Neural crest cell (in vitro differentiated cells): ENCODE measurements at places on chromosomes 1 and 21. TPM values are rescaled to one million over a fixed set of nuclear protein-coding genes. Genes with fewer than 3 reads are reported as not detected.
A peak's percentile ranks its signal among the peaks of the same experiment; 100 is the strongest.

The GBP6 gene
- total RNA-seq = not detected in 2 replicates

The PIK3C2B gene
- 70.5 and 71.7 TPM in 2 replicates for total RNA-seq

The AVPR1B gene
- total RNA-seq = not detected in 2 replicates

DNA sequence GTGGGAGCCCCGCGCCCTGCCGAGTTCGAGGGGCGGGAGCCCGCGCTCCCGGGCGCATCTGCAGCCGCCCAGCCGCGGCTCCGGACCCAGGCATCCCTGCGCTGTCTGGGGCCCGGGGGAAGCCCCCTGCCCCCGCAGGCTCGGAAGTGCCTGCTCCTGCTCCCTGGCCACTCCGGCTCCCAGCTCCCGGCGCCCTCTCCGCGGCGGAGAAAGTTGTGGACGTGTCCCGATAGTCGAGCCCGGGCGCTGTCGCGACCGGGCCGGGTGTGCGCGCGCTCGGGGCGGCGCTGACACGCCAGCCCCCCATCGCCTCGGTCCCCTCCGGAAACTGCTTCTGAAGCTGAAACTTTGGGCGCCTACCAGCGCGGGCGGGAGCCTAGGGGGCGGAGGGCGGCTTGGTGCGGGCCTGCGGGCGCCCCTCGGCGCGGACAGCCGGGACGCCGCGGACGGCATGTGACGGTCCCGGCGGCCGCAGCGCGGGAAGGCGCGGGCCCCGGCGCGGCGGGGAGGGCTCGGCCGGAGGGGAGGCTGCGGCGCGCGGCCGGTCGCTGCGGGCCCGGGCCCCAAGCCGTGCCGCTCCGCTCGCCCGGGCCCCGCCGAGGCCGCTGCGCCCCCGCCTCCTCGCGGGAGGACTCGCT, 515 bp downstream of the MAN1C1 start:
- H3K27me3 ChIP-seq = peaks cover 26% of the 10 kb centered on the region
- no peak for DNase-seq
- H3K4me3 ChIP-seq = no peak overlapping the region
- no peak overlapping the region for H3K27ac ChIP-seq
- H3K36me3 ChIP-seq = no peaks in the 10 kb centered on the region
- H3K4me1 ChIP-seq = peaks cover 37% of the 10 kb centered on the region

DNA sequence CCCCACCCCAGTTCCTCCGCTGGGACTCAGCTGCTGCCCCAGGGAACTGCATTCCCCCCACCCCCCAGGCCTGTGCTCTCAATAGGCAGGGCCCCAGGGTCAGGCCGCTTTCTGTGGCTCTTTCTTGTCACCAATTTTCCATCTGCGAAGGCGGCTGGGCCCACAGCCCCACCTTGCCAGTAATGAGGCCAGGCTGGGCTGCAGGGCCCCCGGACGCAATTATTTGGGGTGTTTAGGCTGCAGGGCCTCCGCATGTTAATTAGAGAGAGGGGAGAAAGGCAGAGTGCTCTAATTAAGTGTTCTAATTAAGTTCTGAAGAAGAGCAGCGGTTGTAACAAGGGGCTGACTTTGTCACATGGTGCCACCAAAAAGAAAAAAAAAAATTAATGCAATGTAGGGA, 71.8 kb downstream of the EPHB2 start:
- H3K27ac ChIP-seq = no peak overlapping the region
- H3K27me3 ChIP-seq = no peaks in the 10 kb centered on the region
- peaks cover 76% of the 10 kb centered on the region for H3K4me1 ChIP-seq
- no peaks in the 10 kb centered on the region for H3K36me3 ChIP-seq

- no peak overlapping the region for H3K4me3 ChIP-seq
- H3K36me3 ChIP-seq = peaks cover 51% of the 10 kb centered on the region
- H3K27me3 ChIP-seq = no peaks in the 10 kb centered on the region
- H3K4me1 ChIP-seq = no peaks in the 10 kb centered on the region
- no peak for DNase-seq
- H3K27ac ChIP-seq = no peak overlapping the region
These were observed 59.0 kb downstream of the MTR start for GRCh38 chr1:236853921-236854604.

- peaks cover 25% of the 10 kb centered on the region for H3K4me1 ChIP-seq
- no peak overlapping the region for H3K4me3 ChIP-seq
- no peaks in the 10 kb centered on the region for H3K27me3 ChIP-seq
- peak; percentile 26 for DNase-seq
- H3K36me3 ChIP-seq = no peaks in the 10 kb centered on the region
- H3K27ac ChIP-seq = peak overlapping the region; percentile 85
These were observed 167.3 kb downstream of the ZZZ3 start for GRCh38 chr1:77514921-77515776.

DNA sequence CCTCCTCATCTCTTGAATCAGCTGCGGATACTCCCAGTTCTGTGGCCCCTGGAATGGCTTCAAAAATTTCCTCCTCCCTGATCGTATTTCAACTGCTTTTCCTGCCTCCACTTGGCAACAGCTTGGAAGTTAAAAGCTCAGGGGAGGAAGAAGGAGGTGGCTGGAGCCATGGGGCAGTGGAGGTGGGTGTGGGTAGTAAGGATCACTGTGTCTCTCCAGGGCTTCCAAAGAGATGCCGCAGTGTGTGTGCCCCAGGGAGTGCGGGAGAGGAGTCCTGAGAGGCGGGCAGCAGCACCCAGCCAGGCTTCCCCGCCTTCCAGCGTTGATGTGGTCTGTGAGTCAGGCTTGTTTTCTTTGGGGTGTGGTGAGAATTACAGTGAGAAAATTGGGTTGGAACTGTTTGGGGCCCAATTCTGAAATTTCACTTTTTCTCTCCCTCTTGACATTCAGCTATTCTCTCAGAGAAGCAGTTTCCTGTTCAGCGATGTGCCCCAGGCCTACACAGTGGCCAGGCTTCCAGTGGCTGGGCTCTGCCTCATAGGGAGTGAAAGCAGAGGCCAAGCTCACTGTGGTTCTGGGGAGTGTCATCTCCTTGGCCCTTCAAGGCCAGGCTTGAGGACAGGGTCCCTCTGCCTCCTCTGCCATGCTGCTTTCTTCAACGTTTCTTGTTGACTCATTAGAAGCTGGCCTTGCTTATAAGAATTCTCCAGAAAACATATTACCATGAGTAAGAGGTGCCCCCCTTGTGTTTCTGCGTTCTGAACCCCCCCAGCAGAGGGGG, 69.0 kb downstream of the PGM1 start:
- no peak overlapping the region for H3K4me3 ChIP-seq
- no peaks in the 10 kb centered on the region for H3K4me1 ChIP-seq
- H3K36me3 ChIP-seq = peaks cover 20% of the 10 kb centered on the region
- no peak overlapping the region for H3K27ac ChIP-seq
- no peaks in the 10 kb centered on the region for H3K27me3 ChIP-seq
- DNase-seq = no peak

- H3K27me3 ChIP-seq = no peaks in the 10 kb centered on the region
- peaks cover 16% of the 10 kb centered on the region for H3K4me1 ChIP-seq
- H3K36me3 ChIP-seq = peaks cover 20% of the 10 kb centered on the region
- peak overlapping the region; percentile 27 for H3K27ac ChIP-seq
- DNase-seq = no peak
These were observed 85.3 kb downstream of the RPS6KC1 start for GRCh38 chr1:213136190-213136917.

DNA sequence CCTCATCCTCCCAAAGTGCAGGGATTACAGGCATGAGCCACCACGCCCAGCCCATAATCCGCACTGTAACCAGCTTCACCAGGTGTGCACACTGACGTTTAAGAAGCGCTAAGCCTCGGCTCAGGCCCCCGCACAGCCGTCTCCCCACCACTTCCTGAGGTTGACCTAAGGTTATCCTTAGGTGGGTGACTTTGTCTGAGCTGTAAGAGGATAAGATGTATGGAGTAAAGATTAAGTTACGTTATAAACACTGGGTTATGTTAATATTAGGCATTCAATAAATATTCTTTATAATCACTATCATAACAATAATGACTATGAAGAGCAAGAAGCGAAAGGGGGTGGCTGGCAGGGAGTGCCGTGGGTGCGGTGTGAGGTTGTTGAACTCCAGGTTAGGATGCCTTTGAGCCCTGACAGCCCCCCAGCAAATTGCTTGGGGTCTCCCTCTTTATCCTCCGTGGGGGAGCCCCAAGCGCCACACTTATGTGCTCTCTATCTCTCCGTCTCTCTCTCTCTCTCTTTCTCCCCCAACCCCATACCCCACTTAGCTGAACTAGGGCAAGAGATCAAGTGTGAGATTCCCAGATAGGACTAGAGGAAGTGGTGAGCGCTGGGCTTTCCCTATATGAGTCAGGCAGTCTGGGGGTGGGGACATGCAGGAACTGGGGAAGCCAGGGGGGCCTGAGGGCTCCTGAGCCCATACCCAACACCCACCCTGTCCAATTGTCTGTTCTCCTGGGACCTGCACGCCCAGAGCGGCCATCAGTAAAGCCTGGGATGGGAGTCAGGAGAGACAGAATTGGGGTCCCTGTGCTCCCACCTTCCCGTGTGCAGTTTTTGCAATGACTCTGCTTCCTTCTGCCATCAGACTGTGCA, 7.6 kb downstream of the EFHD2 start:
- DNase-seq = no peak
- H3K27me3 ChIP-seq = no peaks in the 10 kb centered on the region
- H3K36me3 ChIP-seq = peaks cover 10% of the 10 kb centered on the region
- H3K4me1 ChIP-seq = peaks cover 20% of the 10 kb centered on the region
- no peak overlapping the region for H3K27ac ChIP-seq
- H3K4me3 ChIP-seq = no peak overlapping the region

DNA sequence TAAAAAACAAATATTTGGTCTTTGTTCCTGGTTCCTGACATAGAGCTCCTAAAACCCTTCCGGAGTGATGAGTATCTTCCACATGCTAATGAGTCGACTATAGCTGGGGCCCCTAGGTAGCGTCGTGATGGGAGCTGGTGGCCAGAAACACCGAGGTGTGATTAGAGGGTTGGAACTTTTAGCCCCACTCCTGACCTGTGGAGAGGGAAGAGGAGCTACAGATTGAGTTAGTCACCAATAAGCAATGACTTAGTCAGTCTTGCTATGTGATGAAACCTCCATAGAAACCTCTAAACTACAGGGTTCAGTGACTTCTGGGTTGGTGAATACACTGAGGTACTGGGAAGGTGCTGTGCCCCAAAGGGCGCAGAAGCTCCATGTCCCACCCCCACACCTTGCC, 30.1 kb upstream of the PLD5 start:
- peaks cover 1% of the 10 kb centered on the region for H3K4me1 ChIP-seq
- no peaks in the 10 kb centered on the region for H3K36me3 ChIP-seq
- H3K27ac ChIP-seq = no peak overlapping the region
- DNase-seq = no peak
- H3K27me3 ChIP-seq = no peaks in the 10 kb centered on the region

DNA sequence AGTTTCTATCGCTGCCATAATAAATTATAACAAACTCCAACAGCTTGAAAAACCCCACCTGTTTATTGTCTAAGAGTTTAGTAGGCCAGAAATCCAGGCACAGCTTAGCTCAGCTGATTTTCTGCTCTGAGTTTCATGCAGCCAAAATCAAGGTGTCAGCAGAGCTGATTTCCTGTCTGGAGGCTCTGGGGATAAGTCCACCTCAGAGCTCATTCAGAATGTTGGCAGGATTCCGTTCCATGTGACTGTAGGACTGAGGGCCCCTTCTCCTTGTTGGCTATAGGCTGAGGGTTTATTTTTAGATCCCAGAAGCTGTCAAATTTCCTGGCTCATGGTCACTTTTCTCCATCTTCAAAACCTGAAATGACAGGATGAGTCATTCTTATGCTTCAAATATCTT, 91.6 kb upstream of the CHODL start:
- H3K4me1 ChIP-seq = peaks cover 11% of the 10 kb centered on the region
- no peak for DNase-seq
- H3K27ac ChIP-seq = no peak overlapping the region
- H3K4me3 ChIP-seq = no peak overlapping the region
- H3K27me3 ChIP-seq = no peaks in the 10 kb centered on the region

- no peaks in the 10 kb centered on the region for H3K36me3 ChIP-seq
- H3K4me1 ChIP-seq = no peaks in the 10 kb centered on the region
- H3K27me3 ChIP-seq = peaks cover 4% of the 10 kb centered on the region
- H3K4me3 ChIP-seq = no peak overlapping the region
- no peak for DNase-seq
These were observed 87.8 kb downstream of the HLX start for GRCh38 chr1:220966881-220967611.

- no peak for DNase-seq
- H3K36me3 ChIP-seq = peaks cover 66% of the 10 kb centered on the region
These were observed 36.4 kb upstream of the RBBP5 start for GRCh38 chr1:205158048-205158616.

GRCh38 chr1:64659478-64660138, 85.3 kb upstream of the RAVER2 start:
- no peak for DNase-seq
- H3K27ac ChIP-seq = no peak overlapping the region
- H3K27me3 ChIP-seq = no peaks in the 10 kb centered on the region
- H3K4me3 ChIP-seq = no peak overlapping the region

- H3K4me1 ChIP-seq = no peaks in the 10 kb centered on the region
- no peak overlapping the region for H3K27ac ChIP-seq
- no peak for DNase-seq
- no peaks in the 10 kb centered on the region for H3K27me3 ChIP-seq
These were observed 257.3 kb downstream of the KCNJ6 start for GRCh38 chr21:37658817-37659458.

GRCh38 chr1:91630803-91631202, 130.2 kb downstream of the CDC7 start:
- H3K27ac ChIP-seq = no peak overlapping the region
- peaks cover 3% of the 10 kb centered on the region for H3K36me3 ChIP-seq
- peaks cover 12% of the 10 kb centered on the region for H3K4me1 ChIP-seq
- DNase-seq = no peak
- H3K27me3 ChIP-seq = no peaks in the 10 kb centered on the region

DNA sequence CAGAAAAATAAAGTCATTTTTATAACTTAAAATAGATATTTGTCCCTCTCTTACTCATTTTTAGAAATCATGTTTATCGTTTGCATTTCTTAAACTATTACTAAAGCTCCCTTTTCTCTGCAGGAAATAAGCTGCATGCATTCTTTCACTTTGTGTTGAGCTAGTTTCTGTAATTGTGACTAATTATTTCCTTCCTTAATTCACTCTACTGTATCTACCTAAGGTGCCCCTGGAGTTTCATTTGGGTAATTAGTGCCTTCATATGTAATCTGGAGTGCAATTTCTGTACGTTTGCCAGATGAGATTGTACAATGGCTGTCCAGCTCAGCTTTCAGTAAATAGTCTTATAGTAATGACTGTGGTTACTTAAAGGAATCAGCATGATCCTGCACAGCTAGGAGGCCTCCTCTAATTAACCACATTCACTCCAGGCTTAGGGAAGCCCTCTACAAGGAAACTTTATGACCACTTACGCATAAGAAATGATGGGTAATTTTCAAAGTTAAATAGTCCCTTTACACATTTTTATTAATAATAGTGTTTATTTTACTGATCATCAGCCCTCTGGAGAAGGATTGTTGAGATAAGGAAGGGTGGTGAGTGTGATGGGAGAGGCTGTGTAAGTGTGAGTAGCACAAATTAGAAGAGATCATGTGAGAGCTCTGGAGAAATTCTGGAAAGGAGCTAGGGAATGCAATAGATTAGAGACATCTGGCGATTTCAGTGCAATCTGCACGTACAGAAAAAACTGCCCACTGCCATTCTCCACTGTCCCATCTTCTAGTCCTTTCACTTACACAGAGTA, 86.8 kb downstream of the LRRC8C start:
- no peaks in the 10 kb centered on the region for H3K27me3 ChIP-seq
- no peaks in the 10 kb centered on the region for H3K36me3 ChIP-seq
- no peak overlapping the region for H3K4me3 ChIP-seq
- peaks cover 9% of the 10 kb centered on the region for H3K4me1 ChIP-seq
- no peak for DNase-seq
